ENCODE measurements at places on chromosomes 6 and 20.

GRCh38 chr6:102488729-102489128 lies 1095.2 kb downstream of the GRIK2 start:
- no peak for DNase-seq

- DNase-seq = no peak
These were observed 117.4 kb upstream of the SLC24A3 start for GRCh38 chr20:19094959-19095541.

GRCh38 chr6:145895802-145896201 lies 68.4 kb downstream of the SHPRH start:
- no peak for DNase-seq

DNA sequence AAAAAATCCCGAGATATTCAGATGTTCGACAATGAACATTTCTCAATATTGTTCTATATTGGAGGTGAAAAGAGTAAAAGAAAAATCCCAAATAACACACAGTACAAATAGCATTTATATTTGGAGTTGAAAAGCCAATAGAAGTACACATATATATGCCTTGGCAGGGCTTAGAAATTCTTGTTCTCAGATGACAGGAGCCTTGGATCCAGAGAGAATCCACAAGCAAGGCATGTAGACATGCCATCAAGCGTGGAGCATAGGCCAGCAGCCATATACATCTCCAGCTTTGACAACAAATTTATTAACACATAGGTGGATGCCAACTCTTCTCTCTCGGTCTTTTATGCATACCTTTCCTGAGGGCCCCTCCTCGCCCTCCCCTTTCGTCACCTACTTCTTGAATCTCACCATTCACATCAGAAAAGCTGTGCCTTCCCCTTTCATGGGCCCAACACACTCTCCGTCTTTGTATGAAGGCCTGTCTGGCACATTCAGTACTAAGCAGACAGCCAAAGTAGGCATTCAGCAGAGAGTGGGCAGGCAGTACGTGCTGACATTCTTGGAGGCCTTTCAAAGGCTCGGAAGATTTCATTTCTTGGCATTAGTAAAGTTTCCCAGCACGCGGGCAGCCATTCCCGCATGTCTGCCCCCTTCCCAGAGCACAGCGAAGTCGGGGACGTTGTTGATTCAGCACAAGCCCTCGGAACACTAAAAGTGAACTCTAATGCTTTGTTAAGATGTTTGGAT lies 18.2 kb downstream of the NEDD9 start:
- DNase-seq = no peak

- no peak for DNase-seq
These were observed 785.2 kb upstream of the FLRT3 start for GRCh38 chr20:15122613-15123012.

DNA sequence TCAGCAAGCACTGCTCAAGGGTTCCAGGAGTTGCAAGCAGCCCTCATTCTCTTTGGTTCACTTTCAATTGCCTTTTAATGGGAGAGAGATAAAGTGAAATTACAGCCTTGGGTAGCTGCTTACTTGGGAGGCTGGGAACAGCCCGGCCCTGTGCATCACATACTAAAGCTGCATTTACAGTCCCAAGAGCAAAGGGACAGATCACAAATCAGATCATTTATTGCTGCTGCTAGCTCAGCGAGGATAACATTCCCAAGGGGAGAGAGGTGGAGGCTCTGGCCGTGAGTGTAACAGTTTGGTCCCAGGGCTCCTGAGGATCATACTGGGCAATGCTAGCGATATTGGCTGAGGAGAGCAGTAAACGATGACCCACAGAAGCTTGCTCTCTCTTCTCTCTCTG lies 133.1 kb downstream of the CDH26 start:
- no peak for DNase-seq

GRCh38 chr6:115935361-115935760 lies 125.3 kb downstream of the FRK start:
- no peak for DNase-seq

DNA sequence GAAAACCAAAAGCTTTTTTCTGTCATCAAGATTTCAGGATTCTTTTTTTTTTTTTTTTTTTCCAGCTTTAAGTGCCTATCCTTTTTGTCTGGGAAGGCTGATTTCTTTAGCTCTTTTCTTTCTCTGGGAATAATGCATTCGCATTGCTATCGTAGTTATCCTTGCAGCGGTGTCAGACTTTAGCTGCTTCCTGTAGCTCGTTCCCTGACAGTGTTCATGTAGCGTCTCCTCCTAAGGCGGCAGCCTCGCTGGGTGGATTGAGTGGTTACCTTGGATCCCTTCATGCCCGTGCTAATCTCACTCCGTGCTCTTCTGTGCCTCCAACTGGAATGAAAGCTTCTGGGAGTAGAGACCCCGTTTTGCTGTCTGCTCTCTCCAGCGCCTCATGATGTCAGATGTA lies 43.1 kb downstream of the UST start:
- no peak for DNase-seq

GRCh38 chr20:37278966-37279590 lies 10.4 kb upstream of the MANBAL start:
- no peak for DNase-seq

- no peak for DNase-seq
These were observed 219.9 kb upstream of the SSTR4 start for GRCh38 chr20:22815206-22815551.

- no peak for DNase-seq
These were observed 14.8 kb upstream of the CHMP4B start for GRCh38 chr20:33796263-33796906.

GRCh38 chr20:50588034-50588736 lies 78.0 kb downstream of the PTPN1 start:
- DNase-seq = peak; percentile 85

- no peak for DNase-seq
These were observed 45.0 kb upstream of the INSM1 start for GRCh38 chr20:20322912-20323311.

GRCh38 chr6:21478883-21479539 lies 114.5 kb upstream of the SOX4 start:
- no peak for DNase-seq

GRCh38 chr6:110949679-110950285 lies 8.7 kb upstream of the GTF3C6 start:
- DNase-seq = peak; percentile 19

DNA sequence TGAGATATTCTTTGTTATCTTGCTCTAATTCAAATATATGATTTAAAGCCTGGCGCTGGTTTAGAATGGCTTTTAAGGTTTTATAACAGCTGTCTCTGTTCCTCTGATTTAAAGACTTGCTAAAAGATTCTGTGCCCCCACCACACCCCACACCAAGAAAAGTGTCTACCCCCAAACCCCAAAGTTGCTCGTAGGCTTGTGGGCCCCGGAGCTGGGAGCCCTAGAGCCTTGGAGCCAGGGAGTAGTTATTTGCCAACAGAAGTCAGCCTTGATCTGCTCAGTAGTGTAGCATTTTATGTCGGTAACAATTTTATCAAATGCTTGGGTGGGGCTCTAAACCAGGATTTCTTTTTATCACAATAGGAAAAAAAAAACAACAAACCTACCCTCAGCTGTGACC lies 105.2 kb upstream of the TRAF3IP2 start:
- no peak for DNase-seq

Data from GM20000 (cell line).